ENCODE measurements at places on chromosomes 4 and X. TPM values are rescaled to one million over a fixed set of nuclear protein-coding genes. Genes with fewer than 3 reads are reported as not detected.

Gene GNRHR
- total RNA-seq: not detected

Gene NIPAL1
- 0.47 TPM for total RNA-seq

Gene TECRL
- 0.09 TPM for total RNA-seq

Gene GRID2
- 0.09 TPM for total RNA-seq

Gene PDGFRA
- 10.0 TPM for total RNA-seq

Gene ENAM
- 1.2 TPM for total RNA-seq

Gene DCHS2
- 0.19 TPM for total RNA-seq

Gene KDM5C
- total RNA-seq: 48.3 TPM

Gene SLC16A2
- total RNA-seq: 0.85 TPM

Gene CXCL1
- total RNA-seq: 0.57 TPM

Gene BMX
- 0.57 TPM for total RNA-seq

Gene APLN
- 0.90 TPM for total RNA-seq

Gene GATA1
- 0.57 TPM for total RNA-seq

Gene PDLIM3
- total RNA-seq: 8.6 TPM

Gene EXOSC9
- 66.3 TPM for total RNA-seq

Gene CENPVL1
- total RNA-seq: 0.24 TPM

Gene SSX2B
- total RNA-seq: not detected

Gene XAGE2
- total RNA-seq: not detected

Gene MYOZ2
- 0.33 TPM for total RNA-seq

Gene BST1
- 4.1 TPM for total RNA-seq

Gene HMX1
- total RNA-seq: not detected

Gene BLTP1
- total RNA-seq: 27.1 TPM

Gene GABRA4
- 0.71 TPM for total RNA-seq

Gene EFHC2
- total RNA-seq: 0.80 TPM

Gene KLHL13
- 4.9 TPM for total RNA-seq

Gene UTP3
- total RNA-seq: 30.5 TPM

Gene PASD1
- total RNA-seq: 0.05 TPM

Gene POU4F2
- total RNA-seq: not detected

Gene PHOX2B
- not detected for total RNA-seq

Gene STK32B
- total RNA-seq: 2.9 TPM

Gene MAGEA8
- not detected for total RNA-seq

Gene KIF4A
- total RNA-seq: 14.6 TPM

Gene SHROOM4
- 0.94 TPM for total RNA-seq

Gene ARX
- total RNA-seq: not detected

Gene INPP4B
- 7.8 TPM for total RNA-seq

Gene CLTRN
- 0.28 TPM for total RNA-seq

Gene PNCK
- total RNA-seq: 8.2 TPM

Gene SASH3
- total RNA-seq: 176 TPM

Data from thymus (tissue), 14 donors.